ENCODE measurements at places on chromosomes 7 and 10.

DNA sequence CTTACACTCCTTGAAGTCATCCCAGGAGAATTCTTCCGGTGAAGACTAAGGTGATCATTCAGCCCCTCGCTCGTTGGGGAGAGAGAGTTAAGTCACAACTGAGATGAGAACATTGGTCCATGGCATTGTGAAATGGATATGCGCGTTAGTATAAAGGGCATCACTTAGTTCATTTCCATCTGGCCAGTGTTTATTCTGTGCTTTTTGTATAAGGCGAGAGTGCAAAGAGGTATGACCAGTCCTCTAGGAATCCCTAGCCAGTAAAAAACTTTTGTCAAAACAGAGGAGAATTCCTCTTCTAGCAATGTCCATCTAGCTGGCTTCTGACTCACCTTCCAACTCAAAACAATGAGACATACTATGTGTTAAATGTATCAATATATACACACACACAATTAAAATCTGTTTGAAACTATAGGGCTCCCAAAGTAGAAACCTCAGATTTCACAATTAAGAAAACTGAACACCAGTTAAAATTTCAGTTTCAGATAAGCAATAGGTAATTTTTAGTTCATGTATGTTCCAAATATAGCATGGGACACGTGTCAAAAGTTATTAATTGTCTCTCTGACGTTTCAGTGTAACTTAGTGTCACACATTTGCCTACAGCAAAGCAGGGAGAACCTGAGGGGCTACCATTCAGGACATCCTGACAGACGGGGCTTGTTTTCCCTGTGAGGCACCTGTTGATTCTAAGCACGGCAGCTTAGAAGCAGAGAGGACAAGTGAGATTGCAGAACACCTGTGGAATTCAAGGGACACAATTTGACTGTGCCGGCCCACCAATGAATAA, 158.9 kb downstream of the KLF6 start:
- DNase-seq, result peak; percentile 5

GRCh38 chr7:151271699-151272355, 23.3 kb upstream of the SMARCD3 start:
- DNase-seq, result peak; percentile 36

- DNase-seq, result no peak
Measured at GRCh38 chr10:118007773-118008172, 39.0 kb downstream of the RAB11FIP2 start.

GRCh38 chr7:84524714-84525694, 330.4 kb upstream of the SEMA3A start:
- peak; percentile 67 for DNase-seq

DNA sequence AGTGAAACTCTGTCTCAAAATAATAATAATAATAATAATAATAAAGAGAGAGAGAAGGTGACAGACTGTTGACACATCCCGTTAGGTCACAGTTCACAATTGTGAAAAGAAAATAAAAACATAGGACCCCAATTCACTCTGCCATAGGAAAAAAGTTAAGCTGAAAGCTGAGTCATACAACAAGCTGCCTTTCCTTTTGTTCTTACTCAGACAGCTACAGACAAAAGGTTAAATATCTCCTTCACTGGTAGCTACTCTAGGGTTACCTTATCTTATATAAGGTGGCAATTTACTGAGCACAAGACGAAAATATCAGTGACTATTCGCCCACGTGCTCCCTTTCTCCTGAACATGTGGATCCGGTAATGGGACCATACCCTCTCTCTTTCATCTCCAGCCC, 17.5 kb downstream of the TUBAL3 start:
- DNase-seq, result no peak

- DNase-seq, result no peak
Measured at GRCh38 chr10:48833674-48834073, 106.0 kb downstream of the LRRC18 start.

DNA sequence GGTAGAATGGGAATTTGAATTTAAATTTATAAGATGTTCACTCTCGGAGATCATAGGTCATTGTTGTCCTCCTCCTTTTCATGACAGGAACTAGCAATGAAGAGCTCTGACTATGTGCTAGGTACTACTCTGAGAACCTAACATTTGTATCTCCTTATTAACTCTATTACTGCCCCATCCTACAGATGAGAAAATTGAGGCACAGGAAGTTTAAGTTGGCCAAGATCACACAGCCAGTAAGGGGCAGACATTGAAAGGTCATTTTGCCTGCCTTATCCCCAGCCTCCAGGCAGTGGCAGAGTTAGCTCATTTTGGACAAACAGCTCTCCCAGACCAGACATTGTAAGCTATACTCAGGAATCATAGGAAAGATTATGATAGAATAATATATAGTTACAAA, 6.0 kb downstream of the SRGN start:
- no peak for DNase-seq

GRCh38 chr10:10418387-10418786, 599.3 kb upstream of the CELF2 start:
- no peak for DNase-seq

- no peak for DNase-seq
Measured at GRCh38 chr7:86953653-86954336, 105.7 kb downstream of the ELAPOR2 start.

DNA sequence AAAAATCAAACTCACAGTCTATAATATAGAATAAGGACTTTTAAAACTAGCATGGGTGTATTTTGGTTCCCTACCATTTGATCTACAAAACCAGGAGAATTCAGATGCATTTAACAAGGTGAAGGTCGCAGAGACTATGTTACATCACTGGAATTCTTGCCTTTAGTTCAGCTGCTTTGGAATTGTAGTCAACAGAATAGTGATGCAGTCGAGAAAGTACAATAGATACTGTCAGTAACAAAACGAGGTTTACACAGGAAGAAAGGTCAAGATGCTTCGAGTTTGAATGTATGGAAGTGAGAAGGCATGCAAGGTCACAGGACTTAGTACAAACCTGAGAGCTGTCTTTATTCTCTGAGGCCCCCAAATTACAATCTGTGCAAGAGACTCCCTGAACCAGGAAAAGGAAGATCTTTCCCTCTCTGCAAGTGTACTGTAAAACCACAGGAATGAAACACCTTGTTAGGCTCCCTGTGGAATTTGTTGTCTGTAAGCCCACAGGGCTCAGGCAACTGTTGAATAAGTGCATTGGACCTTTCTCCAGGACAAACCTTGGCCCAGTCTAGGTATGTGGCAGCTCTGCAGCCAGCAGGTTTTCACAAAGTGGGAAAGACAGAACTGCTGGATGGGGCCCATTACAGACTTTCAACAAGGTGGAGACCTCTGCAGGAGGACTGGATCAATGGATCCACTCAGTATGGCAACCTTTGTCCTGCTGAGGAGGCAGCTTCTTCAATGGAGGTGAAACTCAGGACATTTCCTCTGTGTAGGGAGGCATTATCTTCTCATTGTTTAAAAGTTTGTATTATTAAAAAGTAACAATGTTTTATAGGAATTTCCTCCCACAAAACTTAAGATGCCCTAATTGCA, 101.1 kb upstream of the GSDME start:
- DNase-seq, result no peak

DNA sequence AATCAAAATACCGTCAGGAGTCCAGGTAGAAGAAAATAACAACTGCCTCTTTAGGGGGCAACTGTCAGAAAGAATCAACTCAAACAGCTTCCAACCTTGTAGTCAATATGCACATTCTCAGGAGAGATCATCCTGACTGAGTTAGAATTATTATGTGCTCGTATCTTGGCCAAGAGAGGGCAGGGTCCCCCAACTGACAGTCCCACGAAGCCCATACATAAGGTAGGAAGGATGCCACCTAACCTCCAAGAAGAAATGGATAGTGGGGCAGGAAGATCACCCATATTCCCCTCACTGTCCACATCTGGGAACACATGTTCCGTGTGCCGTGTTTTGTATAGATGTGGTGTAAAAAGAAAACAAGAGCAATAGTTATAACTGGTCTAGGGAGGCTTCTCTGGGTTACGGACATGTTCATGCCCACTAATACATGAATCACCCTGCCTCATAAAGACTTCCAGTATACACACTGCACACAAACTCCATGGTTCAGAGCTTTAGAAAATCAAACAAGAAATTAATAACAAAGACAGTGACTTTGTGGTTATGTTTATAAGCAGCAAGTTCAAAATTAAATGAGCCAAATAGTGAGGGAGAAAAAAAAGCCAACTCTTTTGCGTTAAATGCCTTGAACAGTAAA, 295.6 kb downstream of the FGFR2 start:
- no peak for DNase-seq

DNA sequence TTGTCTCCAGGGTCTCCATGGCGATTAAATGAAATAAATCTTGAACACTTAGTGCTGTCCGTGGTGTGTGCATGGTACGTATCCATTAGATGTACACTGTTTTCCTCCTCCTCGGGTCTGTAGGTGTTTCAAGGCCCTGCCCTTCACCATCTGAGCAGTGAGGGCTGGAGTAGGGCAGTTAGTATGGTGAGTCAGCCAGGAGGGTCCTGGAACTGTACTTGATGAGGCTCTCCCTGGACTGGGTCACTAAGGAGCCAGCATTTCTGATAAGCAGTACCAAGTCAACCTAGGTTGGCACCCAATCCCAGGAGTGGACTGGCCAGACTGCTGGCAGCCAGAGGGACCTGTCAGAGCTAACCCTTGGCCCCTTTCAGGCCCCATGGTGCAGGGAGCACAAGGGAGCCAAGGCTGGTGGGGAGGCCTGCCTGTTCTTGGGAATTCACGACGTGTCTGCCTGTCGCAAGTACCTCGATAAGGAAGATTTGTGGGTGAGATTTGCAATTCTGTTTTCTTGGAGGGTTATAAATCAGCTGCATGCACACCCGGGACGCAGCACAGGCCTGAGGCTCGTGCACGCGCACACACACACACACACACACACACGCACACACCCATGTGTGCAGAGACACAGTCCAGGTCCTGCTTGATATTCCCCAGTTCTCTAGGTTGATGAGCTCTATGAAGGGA, 114.2 kb downstream of the ZMIZ1 start:
- DNase-seq, result no peak

GRCh38 chr7:75905785-75906604, 9.0 kb upstream of the POR start:
- peak; percentile 54 for DNase-seq

DNA sequence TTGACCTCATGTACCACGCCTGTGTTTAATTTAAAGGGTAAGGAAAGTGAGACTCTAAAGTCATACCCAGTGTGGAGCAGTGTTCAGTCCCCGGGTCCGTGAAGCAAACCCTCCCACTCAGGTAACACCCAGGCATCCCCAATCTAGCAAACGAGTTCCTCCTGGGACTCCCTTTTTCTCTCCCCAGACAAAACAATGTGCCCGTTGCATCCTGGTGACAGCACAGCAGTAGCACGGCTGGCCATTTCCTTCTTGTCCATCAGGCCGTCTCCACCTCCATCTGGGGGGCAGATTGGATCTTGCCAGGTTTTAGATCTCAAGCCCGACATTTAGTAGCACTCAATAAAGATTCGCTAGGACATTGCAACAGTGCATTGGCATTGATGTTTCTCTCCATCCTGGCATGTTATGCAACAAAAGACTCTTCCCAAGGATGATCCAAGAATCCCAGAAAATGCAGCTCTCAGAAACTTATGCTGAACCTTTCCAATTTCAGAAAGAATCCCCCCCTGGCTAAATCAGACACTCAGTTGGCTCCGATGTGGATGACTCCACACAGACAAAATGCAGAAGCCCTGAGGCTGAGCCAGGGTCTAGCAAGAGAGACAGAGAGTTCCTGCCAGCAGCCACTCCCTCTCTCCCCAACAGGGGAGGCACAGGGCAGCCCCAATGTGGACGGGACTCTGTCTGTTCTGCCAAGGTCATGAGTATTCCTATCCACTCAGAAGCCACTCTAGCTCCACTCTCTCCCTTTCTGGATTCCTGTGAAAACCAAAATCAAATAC, 274.5 kb upstream of the MGMT start:
- no peak for DNase-seq

DNA sequence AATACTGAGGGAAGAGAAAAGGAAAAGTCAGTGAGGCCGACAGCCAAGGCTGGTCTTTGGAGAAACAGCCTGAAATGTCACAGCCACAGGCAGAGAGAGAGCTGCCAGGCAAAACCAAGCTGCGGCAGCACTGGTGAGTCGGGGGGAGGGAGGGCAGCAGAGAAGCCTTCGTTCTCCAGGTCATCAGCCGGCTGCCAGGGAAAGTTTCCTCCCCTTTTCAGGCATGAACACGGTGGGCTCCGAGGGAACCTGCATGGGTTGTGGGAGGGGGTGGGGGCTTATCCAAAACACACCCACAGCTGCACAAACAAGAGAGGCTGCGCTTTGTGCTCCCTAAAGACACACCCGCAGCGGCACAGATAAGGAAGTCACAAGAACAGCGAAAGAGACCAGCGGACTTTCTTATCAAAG, 62.3 kb upstream of the NKX6-2 start:
- DNase-seq, result no peak

GRCh38 chr7:6167004-6167551, 105.3 kb downstream of the CYTH3 start:
- no peak for DNase-seq

DNA sequence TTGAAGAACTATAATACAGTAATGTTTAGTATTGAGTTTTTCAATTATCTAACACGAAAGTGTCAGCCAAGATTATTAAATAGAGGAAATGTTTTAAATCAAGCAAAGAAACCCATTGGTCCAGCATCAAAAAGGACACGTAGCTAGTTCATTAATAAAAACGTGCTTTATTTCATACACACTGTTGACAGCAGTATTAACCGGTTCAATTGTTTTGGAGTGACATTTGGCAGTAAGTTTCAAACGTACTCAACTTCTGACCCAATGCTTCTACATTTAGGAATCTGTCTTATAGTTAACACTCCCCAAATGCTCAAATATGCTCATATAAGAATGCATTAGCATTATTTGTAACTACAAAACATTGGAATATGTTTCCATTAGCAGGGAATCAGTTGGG, 41.3 kb downstream of the SLC16A12 start:
- no peak for DNase-seq

GRCh38 chr7:28137463-28137862, 43.1 kb downstream of the JAZF1 start:
- DNase-seq, result no peak

- no peak for DNase-seq
Measured at GRCh38 chr7:31335161-31335856, 5.2 kb downstream of the NEUROD6 start.

DNA sequence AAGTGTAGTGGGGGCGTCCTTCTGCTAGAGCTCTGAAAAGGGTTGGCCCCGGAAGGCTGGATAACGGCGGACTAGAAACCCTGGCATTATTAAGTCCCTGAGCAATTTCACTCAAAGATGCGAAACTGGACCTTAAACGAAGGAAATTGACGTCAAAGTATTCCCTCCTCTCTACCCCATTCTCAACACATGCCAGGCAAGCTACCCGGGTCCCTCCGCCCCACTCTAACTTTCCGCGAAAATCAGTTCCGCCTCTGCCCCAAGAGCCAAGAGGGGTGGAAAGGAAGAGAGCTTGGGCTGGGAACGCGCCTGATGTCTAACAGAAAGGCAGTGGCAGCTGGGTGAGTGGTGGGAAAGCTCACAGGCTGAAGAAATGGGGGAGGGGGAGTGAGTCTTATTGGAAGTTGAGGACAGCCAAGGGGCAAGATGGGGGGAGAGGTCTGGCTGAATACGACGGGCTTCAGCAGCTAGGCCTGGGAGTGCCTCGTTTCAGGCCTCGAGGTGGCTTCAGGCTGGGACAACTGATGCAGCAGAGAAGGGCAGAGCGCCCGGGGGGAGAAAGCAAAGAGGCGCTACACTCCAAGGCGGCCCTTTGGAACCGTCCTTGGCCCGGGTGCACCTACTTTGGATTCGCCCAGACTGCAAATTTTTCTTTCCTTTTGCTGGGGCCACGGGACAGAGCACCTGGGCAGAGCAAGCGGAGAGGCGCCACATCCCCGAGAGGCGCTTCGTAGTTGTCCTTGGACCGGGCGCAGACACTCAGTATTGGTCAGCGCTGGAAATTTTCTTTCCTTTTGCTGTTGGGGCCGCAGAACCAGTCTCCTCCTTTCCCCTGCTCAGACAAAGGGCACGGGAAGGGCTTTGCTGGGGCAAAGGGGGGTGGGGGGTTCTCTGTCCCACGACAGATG, 2.0 kb upstream of the FEZF1 start:
- no peak for DNase-seq
